CD4-positive, alpha-beta T cell (primary cell): ENCODE measurements at places on chromosomes 4 and X. TPM values are rescaled to one million over a fixed set of nuclear protein-coding genes. Genes with fewer than 3 reads are reported as not detected.

Gene CENPU
- 1.9 TPM for total RNA-seq

Gene BEX4
- total RNA-seq = 60.8 TPM

Gene MTNR1A
- not detected for total RNA-seq

Gene PSAPL1
- total RNA-seq = not detected

DNA sequence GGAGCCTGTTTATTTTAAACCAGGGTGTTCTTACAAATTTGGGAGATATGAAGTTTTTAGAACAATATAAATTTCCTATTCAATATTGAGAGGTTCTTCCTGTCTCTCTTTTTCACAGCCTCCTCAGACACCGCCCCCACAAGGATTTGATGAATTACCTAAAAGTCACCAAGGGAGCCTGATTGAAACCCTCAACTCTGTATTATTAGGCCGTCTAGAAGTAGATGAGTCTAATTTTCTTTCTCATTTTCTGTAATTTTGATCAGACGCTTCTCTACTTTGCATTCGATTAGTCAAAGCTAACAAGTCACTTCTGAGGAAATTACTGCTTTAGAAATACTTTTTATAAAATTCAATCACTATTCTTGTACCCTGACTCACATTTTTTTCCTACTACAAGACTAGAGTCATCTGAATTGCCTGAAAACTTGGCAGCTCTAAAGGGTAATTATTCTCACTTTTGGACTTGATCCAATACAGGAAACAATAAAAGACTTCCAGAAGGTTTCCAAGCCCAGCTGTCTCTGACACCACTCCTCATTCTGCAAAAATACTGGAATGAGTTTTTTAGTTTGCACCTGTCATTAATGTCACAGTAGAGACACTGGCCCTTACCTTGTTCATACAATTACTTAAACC is 111.2 kb downstream of the ELOVL6 start:
- no peak overlapping the region for H3K4me3 ChIP-seq
- no peak overlapping the region for H3K27ac ChIP-seq
- H3K4me1 ChIP-seq = peaks cover 13% of the 10 kb centered on the region
- H3K36me3 ChIP-seq = no peaks in the 10 kb centered on the region

GRCh38 chr4:10811991-10812390 is 127.4 kb upstream of the CLNK start:
- no peaks in the 10 kb centered on the region for H3K27me3 ChIP-seq
- no peak overlapping the region for H3K27ac ChIP-seq
- DNase-seq = no peak
- H3K36me3 ChIP-seq = no peaks in the 10 kb centered on the region
